Stimulated activated CD4-positive, alpha-beta T cell treated with anti-CD3 and anti-CD28 coated beads, Interleukin-1b, Interleukin-23, amount 100 ng/mL, for 48 hours (primary cell): ENCODE measurements at places on chromosomes 5 and 9.

GRCh38 chr9:99004717-99005460 is 61.2 kb downstream of the COL15A1 start:
- no peak for DNase-seq

- DNase-seq = no peak
Measured at GRCh38 chr5:140883927-140884697, 2.2 kb downstream of the PCDHA13 start.

GRCh38 chr5:119275601-119276173 is 80.1 kb upstream of the TNFAIP8 start:
- DNase-seq = peak; percentile 54

DNA sequence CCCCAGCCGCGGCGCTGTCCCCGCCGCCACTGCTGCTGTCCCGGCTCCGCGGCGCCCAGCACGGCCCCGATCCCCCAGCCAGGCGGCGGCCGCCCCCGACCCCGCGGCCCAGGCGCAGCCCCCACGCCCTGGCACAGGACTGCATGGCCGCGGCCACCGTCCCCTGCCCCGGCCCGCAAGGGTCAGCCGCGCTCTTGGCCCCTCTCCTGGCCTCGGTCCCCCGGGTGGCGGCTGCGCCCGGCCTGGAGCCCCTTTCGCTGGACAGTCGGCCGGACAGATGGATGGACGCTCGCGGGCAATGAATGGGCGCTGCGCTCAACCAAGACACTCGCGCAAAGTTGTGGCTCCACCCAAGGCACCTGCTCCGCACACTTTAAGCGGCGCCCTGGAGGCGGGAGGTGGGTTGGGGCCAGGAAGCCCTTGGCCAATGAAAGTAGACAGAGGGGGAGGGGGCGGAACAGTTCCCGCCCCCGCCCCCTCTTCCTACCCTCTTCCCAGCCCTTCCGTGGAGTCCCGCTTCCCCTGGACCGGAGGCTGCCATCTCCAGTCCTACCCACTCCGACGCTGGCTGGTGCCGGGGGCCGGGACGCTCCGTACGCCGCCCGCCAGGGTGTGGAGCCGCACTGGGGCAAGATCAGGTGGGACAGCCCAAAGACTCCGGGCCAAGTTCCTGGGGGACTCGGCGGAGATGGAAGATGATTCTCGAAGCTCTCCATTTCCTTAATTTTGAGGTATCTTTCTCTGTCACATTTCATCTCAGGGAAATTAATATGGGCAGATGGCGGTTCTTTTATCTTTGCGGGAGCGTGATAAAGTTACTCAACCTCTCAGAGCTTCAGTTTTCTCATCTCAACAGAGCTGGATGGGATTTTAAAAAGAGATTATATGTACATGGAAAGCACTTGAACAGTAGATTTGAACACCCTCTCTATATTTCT is at the start of gene GLDC:
Gene GLDC, minus strand, starts transcription at position 375 of the 938 bp plus-strand sequence. Its CDS starts 230 bp downstream, at position 145.
- peak; percentile 32 for DNase-seq

DNA sequence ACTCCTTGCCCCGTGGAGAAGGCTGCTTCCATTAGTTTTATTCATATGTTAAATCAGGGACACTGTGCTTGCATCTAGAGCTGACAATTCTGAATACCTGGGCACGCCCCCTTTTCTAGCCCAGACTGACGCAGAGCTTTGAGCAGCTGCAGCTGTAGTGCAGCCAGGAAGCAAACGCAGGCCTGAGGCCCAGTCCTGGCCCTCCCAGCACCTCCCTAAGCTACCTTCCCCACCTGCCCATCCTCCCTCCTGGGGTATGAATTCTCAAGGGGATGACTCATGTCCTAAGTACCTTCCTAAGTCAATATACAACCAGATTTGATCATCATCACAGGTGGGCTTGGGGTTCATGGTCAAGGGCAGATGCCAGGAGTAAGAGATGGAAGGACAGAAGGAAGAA is 3.5 kb downstream of the PHF19 start:
- no peak for DNase-seq

DNA sequence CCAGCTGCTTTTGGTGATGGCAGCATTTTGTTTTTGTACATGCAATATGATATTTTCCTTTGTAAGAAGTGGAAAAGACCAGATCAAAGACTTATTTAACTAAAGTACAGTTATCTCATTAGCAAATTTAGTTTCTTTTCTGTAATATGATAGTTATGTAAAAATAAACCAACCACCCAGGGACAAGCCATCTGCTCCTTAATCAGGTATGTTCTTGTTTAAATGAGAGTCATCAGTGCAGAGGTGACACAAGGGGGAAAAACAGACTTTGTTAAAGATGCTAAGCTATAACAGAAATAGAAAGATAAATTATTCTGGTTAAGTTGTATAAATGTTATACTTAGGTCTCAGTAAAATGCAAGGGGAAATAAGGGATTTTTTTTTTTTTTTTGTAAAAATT is 805.7 kb upstream of the SEMA6A start:
- DNase-seq = no peak

DNA sequence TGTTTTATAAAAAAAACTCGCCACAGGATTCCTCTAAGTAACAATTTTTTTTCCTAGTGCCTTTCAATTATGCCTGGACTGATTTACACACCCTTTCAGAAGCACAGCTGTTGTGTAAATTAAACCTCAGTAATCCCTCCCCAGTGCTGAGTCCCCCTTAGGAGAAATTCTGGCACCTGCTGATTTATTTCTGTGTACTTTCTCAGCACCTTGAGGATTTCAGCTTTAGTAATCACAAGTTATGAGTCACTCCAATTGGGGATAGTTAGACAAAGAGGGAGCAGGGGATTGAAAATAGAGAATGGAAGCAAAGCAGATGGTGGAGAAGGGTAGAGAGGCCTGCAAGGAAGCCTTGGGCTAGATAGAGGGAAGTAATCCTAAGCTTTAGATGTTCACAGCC is 171.7 kb downstream of the TTLL11 start:
- no peak for DNase-seq

DNA sequence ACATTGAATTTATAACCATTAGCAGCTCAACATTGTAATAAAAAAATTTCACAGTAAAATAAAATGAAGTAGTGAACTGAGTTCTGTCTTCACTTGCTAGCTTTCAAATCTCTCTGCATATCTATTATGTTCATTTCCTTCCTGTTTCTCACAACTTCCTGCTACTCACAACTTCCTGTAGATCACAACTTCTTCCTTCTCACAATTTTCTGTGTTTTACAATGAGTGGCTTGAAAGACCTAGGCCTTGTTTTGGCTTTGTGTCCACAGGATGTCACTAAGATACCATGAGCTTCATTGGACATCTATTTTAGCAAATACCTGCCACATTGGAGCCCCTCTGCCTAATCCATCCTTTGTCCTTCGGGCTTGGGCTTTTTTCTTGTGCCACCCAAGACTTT is 480.3 kb upstream of the ADAMTS16 start:
- no peak for DNase-seq

GRCh38 chr5:109357807-109358206 is 52.0 kb downstream of the PJA2 start:
- DNase-seq = no peak

- DNase-seq = no peak
Measured at GRCh38 chr9:109793921-109794320, 13.9 kb downstream of the PALM2AKAP2 start.

DNA sequence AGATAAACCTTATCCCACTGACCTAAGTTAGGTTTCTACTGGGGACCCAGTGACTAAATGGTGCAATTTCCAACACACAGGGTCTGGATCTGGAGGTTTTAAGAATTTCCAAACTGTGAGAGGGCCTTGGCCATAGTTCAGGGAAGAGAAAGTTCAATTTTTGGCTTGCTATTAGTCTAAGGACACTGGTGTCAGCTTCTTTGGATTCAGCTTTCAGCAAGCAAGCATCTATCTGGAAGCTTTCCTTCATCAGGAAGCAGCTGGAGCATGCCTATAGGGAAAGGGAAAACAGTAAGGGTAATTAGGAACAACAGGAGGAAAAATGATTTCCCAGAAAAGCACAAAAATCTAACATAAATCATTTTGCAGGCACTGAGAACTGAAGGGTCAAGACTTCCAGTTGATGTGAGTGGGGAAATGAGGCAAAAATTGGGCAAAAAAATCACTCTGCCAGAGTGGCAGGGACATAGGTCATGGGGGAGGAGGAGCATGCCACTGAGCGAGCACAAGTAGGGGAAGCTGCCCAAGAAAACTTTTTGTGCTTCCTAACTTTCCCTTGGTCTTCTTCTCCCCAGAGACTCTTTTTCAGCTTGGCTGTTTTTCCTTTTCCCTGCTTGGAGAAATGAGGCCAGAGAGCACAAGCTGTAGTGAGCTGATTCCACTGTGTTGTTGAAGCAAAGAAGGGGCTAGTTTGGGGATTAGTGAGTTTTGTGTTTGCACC is 299.6 kb downstream of the FGF10 start:
- DNase-seq = no peak

GRCh38 chr9:27801545-27801944 is 228.3 kb upstream of the C9orf72 start:
- DNase-seq = no peak

DNA sequence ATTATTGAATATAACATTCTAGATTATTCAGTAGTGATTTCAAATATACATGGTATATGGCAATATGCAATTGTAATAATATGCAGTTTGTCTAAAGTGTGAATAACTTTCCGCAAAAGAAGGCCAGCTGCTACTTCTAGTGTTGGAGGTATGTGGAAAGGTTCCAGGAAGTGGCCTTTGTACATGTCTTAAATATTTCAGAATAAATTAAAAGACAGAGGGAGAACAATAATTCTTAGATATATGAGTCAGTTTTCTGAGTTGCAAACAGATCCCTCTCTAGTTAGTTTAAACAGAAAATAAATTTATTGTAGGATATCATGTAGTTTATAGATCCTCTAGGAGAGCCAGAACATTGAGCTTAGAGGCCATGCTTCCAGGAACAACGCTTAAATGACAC is 210.8 kb upstream of the ELL2 start:
- no peak for DNase-seq

- no peak for DNase-seq
Measured at GRCh38 chr9:134923466-134923865, 5.8 kb upstream of the FCN1 start.

- no peak for DNase-seq
Measured at GRCh38 chr9:21413624-21414023, 4.7 kb downstream of the IFNA8 start.

DNA sequence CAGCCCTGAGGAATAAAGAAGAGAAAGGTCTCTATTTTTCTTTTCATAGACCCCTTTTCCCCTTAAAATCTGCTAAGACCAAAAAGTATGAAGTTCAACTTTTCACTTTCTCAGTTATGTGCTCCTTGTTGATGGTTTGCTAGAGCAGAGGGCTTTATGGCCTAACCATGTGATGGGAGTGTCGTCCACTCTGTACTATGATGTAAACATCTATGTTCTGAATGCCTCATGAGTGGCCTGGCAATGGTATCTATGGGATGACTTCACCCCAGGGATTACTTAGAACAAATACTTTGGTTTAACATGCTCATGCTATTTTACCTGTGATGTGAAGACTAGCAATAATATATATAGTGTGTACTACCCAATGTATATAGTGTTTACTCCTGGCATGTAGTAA is 43.7 kb upstream of the MIER3 start:
- DNase-seq = no peak

DNA sequence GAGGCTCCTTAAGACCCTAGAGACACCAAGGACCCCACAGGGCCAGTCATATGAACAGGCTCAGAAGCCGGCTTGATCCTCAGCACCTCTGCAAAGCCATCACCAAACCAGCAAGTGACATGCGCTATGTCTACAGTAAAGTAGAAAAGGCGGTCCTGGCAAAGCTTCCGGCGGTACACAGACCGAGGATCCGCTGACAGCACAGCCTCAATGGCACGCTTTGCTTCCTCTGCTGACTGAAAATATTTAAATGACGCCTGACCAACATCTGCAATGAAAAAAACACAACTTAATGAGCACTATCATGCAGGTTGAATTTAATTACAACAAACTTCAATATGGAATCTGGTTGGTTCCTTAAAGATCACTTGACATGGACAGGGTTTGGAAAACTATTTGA is 17.6 kb downstream of the TRMO start:
- DNase-seq = peak; percentile 50

DNA sequence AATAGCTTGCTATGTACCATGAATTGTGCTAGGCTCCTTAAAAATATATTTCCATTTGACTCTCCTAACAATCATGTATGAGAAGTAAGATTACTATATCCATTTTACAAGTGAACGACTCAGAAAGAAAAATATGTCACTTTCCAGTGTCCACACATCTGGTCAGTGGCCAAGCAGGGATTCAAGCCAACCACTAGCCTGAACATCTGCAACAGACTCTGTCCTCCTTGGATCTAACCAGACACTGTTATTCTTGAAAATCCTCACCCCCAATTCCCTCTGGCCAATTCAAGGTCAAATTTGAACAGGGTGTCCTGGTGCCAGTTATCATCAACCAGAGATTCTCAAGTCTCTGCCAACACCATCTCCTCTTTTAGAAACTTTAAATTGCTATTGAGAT is 344.1 kb upstream of the WWC1 start:
- no peak for DNase-seq

DNA sequence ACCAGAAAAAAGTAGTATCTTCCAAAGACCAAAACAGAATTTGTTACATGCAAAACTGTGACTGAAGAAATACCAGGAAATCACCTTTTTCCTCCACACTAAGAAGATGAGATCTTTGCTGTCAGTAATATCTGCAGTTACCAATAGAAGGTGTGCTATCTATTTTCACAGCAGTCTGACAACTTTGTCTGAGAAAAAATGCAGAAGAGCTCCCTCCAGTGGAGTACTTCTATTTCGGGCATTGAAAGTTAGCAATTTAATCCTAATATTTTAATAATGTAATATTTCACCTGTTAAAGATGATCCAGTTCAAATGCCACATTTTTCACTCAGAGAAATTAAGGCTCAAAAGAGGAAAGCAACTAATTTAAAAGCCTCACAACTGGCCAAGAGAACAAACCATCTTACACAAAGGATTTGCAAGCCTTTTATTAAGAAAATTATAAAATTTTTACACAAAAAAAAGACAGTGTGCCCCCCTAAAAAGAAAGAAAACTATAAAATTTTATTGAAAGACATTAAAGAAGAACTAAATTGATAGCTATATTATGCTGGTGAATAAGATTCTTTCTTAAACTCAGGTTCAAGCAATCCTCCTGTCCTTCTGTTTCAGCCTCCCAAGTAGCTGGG is 50.6 kb downstream of the DEPDC1B start:
- no peak for DNase-seq

- no peak for DNase-seq
Measured at GRCh38 chr5:37121027-37121426, 128.1 kb downstream of the CPLANE1 start.

GRCh38 chr9:100063185-100063584 is 35.6 kb downstream of the ERP44 start:
- no peak for DNase-seq

DNA sequence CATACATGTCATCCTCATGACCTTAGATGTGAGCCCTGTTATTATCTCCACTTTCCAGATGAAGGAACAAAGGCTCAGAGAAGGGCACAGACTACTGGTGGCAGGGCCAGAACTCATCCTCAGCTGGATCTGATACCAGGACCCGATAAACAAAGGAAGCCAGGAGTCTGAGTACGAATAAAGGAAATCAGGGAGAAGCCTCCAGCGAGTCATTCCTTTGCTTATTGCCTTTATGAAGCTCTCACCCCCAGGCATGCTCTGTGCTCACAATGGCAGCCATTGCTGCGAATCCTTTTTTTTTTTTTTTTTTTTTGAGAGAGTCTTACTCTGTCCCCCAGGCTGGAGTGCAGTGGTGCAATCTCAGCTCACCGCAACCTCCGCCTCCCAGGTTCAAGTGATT is 130.1 kb downstream of the GAPVD1 start:
- no peak for DNase-seq
